PC-3 (cell line): ENCODE measurements at places on chromosomes 5 and 9.

GRCh38 chr5:124906339-124907097 lies 160.1 kb upstream of the ZNF608 start:
- no peak overlapping the region for H3K4me3 ChIP-seq
- H3K27ac ChIP-seq = no peak overlapping the region
- H3K27me3 ChIP-seq = no peaks in the 10 kb centered on the region
- H3K4me1 ChIP-seq = peaks cover 6% of the 10 kb centered on the region

- no peaks in the 10 kb centered on the region for H3K36me3 ChIP-seq
- DNase-seq = peak; percentile 40
- no peaks in the 10 kb centered on the region for H3K27me3 ChIP-seq
- peak overlapping the region; percentile 59 for H3K27ac ChIP-seq
- H3K4me3 ChIP-seq = no peak overlapping the region
- H3K4me1 ChIP-seq = peaks cover 46% of the 10 kb centered on the region
Observed at GRCh38 chr5:76811214-76811613, 7.6 kb upstream of the F2RL1 start.

DNA sequence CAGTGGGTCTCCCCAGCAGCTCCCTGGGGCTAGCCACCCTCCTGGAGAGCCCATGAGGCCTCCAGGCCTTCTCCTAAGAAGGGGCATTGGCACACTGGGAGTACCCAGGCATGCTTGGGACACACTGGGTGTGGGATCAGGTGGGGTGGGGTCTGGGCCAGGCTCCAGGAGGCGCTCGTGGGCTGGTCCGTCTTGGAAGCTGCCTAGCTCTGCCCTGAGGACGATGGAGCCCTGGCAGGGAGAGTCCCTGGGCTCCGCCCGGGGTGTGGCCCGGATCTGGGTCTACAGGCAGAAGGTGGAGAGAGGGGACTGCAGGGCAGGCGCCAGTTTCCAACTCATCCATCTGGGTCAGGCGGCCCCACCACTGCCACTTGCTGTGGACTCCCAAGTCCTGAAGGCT lies 2.4 kb downstream of the PRRX2 start:
- H3K4me3 ChIP-seq = no peak overlapping the region
- no peaks in the 10 kb centered on the region for H3K36me3 ChIP-seq
- H3K4me1 ChIP-seq = no peaks in the 10 kb centered on the region
- no peak overlapping the region for H3K27ac ChIP-seq
- H3K27me3 ChIP-seq = peaks cover 2% of the 10 kb centered on the region; the same call in 1 of the 2 replicates

DNA sequence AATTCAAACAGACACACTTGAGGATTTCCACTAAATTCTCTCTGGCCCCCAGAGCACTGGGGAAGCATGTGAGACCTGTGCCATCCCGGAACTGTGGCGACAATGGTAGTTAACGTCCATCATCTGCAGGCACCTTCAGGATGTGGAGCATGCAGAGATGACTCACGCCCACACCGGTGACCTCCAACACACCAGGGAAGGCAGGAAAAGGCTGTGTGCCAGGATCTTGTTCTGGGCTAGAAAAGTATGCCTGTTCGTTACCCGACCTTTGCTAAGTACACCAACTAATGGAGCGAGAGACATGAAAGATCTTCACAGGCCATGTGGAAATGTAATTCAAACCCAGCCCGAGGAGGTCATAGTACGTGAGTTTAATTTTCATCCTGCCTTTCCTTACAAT lies 208.8 kb downstream of the MELK start:
- H3K27me3 ChIP-seq = peaks cover 41% of the 10 kb centered on the region
- peaks cover 15% of the 10 kb centered on the region for H3K4me1 ChIP-seq
- no peak overlapping the region for H3K27ac ChIP-seq
- no peak overlapping the region for H3K4me3 ChIP-seq
- H3K36me3 ChIP-seq = no peaks in the 10 kb centered on the region

DNA sequence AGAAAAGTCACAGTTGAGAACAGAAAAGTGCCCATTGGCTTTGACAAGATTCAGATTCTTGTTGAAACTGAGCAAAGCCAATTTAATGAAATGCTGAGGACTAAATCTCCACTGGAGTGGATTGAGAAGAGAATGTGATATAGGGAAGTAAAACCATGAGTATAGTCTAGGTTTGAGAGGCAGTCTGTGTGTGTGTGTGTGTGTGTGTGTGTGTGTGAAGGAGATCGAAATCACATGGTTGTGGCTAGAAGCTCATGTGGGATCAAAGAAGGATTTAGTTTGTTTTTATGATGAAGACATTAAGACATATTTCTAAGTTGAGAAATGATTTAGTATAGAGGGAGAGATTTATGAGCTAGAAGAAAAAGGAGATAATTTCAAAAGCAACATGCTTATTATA lies 275.7 kb upstream of the DAB2 start:
- H3K4me1 ChIP-seq = 0 out of 2 replicates have a peak, but pooled peaks cover 5% of the 10 kb centered on the region
- H3K36me3 ChIP-seq = no peaks in the 10 kb centered on the region
- DNase-seq = no peak
- no peak overlapping the region for H3K27ac ChIP-seq
- H3K4me3 ChIP-seq = no peak overlapping the region
- no peaks in the 10 kb centered on the region for H3K27me3 ChIP-seq

DNA sequence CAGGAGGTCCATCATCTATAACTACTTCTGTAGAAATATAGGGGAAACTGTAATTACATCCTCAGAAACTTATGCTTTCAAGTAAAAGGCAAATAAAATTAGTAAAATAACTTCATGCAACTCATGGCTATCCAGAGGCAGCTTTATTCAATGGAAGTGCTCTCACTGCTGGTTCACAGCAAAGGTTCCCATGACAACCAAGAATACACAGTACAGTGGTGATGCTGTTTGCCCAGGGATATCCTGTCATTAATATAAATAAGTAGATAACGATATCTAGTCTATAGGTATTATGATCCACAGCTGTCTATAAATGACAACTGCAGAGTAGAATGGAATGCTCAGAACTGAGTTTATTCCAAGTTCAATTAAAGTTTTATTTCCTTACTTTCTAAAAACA lies 390.3 kb downstream of the PDE4D start:
- H3K4me1 ChIP-seq = no peaks in the 10 kb centered on the region
- no peaks in the 10 kb centered on the region for H3K36me3 ChIP-seq
- H3K27ac ChIP-seq = no peak overlapping the region
- no peaks in the 10 kb centered on the region for H3K27me3 ChIP-seq

DNA sequence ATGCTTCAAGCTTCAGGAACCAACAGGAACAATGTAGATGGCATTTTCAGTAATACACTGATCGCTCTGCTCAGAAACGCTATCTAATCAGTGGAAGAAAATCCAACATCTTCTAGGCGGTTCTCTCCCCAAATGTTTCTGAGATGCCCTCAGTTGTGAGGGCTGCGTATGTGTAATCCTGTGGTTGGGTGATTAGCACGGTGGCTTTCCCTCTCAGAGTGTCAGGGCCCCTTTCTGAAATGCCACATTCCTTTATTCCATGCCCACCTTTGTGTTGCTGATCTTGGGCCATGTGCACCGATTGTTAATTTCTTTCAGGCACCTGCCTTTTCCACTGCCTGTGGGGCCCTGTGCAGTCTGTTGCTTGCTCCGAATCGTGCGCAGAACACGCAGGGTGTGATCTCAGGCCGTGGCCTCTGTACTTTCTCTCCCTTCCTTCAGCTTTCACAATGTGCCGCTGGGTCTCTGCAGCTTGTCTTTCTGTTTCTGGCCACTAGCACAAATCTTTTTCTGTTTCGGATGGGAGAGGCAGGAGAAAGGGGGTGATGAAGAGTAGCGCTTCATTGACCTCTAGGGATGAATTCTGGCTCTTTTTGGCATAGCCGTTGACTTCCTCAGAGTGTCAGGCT lies 324.0 kb downstream of the PARP8 start:
- H3K4me3 ChIP-seq = no peak overlapping the region
- H3K27ac ChIP-seq = no peak overlapping the region
- no peaks in the 10 kb centered on the region for H3K4me1 ChIP-seq
- no peaks in the 10 kb centered on the region for H3K27me3 ChIP-seq
- no peaks in the 10 kb centered on the region for H3K36me3 ChIP-seq
- DNase-seq = no peak

- DNase-seq = no peak
- peaks cover 43% of the 10 kb centered on the region for H3K4me1 ChIP-seq
- H3K4me3 ChIP-seq = peak overlapping the region; percentile 5; the same call in 1 of the 2 replicates
- H3K36me3 ChIP-seq = no peaks in the 10 kb centered on the region
- H3K27ac ChIP-seq = peak overlapping the region; percentile 86
- no peaks in the 10 kb centered on the region for H3K27me3 ChIP-seq
Observed at GRCh38 chr5:178786417-178786816, 56.0 kb upstream of the ZNF354A start.

DNA sequence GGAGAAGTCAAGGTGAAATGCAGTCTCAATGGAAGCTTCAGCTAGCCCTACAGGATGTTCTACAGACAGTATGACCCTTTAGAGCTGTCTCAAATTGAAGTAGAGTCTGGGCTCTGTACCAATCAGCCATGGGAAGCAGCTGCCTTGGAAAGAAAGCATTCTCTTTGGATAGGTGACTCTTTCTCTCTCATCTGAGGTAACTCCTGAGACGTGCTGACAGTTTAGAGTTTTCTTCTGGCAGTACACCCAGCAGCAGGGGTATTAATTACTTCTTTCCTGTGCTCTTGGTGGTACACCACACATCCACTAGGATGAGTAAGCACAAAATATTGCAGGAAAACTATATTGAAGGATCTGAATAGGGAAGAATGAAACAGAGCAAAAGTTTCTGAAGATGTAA lies 329.6 kb upstream of the RGMB start:
- DNase-seq = no peak
- H3K36me3 ChIP-seq = no peaks in the 10 kb centered on the region
- H3K4me1 ChIP-seq = no peaks in the 10 kb centered on the region
- H3K27me3 ChIP-seq = no peaks in the 10 kb centered on the region
- H3K4me3 ChIP-seq = no peak overlapping the region

- no peak overlapping the region for H3K27ac ChIP-seq
- H3K4me1 ChIP-seq = peaks cover 6% of the 10 kb centered on the region; the same call in 1 of the 2 replicates
- H3K27me3 ChIP-seq = no peaks in the 10 kb centered on the region
- H3K4me3 ChIP-seq = no peak overlapping the region
- peak; percentile 83 for DNase-seq
Observed at GRCh38 chr5:175778951-175779503, 92.4 kb upstream of the CPLX2 start.

- no peak for DNase-seq
- no peak overlapping the region for H3K4me3 ChIP-seq
- H3K27ac ChIP-seq = no peak overlapping the region
Observed at GRCh38 chr5:128770907-128771306, 194.4 kb upstream of the SLC27A6 start.

- H3K27ac ChIP-seq = no peak overlapping the region
- no peaks in the 10 kb centered on the region for H3K4me1 ChIP-seq
- DNase-seq = no peak
- no peaks in the 10 kb centered on the region for H3K36me3 ChIP-seq
Observed at GRCh38 chr5:1180841-1181271, 20.5 kb upstream of the SLC6A19 start.

GRCh38 chr5:544675-545355 lies 20.6 kb upstream of the SLC9A3 start:
- no peaks in the 10 kb centered on the region for H3K4me1 ChIP-seq
- DNase-seq = no peak
- no peak overlapping the region for H3K27ac ChIP-seq
- H3K27me3 ChIP-seq = peaks cover 27% of the 10 kb centered on the region

DNA sequence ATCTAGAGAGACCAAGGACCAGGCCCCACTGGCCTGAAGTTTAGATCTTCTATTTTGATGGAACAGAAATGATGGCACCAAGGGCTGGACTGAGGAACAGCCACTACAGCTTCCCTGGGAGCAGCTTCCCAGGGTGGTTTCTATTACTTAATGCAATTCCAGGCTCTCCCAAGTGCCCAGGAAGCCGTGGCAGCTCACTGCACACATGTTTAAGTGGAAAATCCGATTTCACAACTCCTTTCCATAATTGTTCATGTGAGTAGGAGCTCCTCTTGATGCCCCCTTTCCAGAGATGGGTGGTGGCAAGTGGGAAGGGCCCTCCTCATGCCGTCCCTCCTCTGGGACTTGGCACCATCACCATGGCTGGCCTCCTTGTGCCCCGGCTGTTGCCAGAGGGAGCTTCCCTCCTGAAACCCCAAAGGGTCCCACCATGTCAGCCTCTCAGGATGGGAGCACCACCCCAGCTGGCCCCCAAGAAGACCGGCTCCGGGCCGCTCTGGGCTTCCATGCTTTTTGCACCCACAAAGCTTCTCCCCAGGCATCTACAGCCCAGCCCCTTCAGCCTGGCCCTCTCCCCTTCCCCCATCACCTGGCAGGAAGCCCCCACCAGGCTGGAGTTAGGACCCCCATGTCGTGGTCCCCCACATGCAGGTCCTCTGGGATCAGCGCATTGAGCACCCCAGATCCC lies 9.1 kb upstream of the UBAC1 start:
- H3K27ac ChIP-seq = no peak overlapping the region
- DNase-seq = no peak
